ENCODE measurements at places on chromosomes 4 and X. TPM values are rescaled to one million over a fixed set of nuclear protein-coding genes. Genes with fewer than 3 reads are reported as not detected.

The ASB11 gene
- not detected for total RNA-seq

The CPLX1 gene
- 1.1 TPM for total RNA-seq

The BCORL1 gene
- total RNA-seq, result 3.4 TPM

DNA sequence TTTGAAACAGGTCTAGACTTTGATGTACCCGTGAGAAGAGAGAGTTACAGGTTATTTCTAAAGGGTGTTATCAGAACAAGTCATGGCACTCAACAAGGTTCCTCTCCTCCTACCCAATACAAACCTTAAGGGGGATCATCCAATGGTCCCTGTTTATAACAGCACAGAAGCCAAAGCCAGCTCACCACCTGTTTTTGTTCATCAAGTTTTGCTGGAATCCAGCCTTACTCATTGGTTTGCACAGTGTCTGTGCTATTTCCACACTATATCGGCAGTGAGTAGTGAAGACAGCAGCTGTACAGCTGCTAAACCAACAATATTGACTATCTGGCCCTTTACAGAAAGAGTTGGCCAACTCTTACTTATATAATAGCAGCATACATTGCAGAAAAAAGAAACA, 262.1 kb upstream of the STS start:
- DNase-seq, result no peak
- no peak overlapping the region for H3K4me3 ChIP-seq
- H3K27ac ChIP-seq, result no peak overlapping the region
- no peaks in the 10 kb centered on the region for H3K27me3 ChIP-seq

DNA sequence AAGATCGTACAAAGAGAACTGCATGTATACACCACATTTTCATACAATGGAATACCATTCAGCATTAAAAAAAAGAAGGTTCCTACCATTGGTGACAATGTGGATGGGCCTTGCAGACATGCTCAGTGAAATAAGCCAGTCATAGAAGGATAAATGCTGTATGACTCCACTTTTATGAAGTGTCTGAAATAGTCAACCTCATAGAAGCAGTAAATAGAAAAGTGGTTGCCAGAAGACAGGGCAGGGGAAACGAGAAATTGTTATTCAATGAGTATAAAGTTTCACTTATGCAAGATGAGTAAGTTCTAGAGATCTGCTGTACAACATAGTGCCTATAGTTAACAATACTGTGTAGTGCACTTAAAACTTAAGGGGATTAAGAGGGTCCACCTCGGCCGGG, 257.5 kb upstream of the FTHL17 start:
- no peak for DNase-seq
- H3K4me1 ChIP-seq, result peaks cover under 1% of the 10 kb centered on the region
- no peaks in the 10 kb centered on the region for H3K36me3 ChIP-seq
- no peaks in the 10 kb centered on the region for H3K27me3 ChIP-seq
- H3K4me3 ChIP-seq, result no peak overlapping the region

GRCh38 chrX:153648358-153649177, 1.6 kb downstream of the DUSP9 start:
- H3K27ac ChIP-seq, result no peak overlapping the region
- no peak for DNase-seq
- H3K4me3 ChIP-seq, result no peak overlapping the region
- no peaks in the 10 kb centered on the region for H3K36me3 ChIP-seq

GRCh38 chr4:129561886-129562671, 466.1 kb downstream of the C4orf33 start:
- no peak for DNase-seq
- no peaks in the 10 kb centered on the region for H3K27me3 ChIP-seq
- no peak overlapping the region for H3K27ac ChIP-seq
- no peaks in the 10 kb centered on the region for H3K4me1 ChIP-seq
- no peaks in the 10 kb centered on the region for H3K36me3 ChIP-seq
- H3K4me3 ChIP-seq, result no peak overlapping the region

- H3K4me1 ChIP-seq, result no peaks in the 10 kb centered on the region
- no peaks in the 10 kb centered on the region for H3K27me3 ChIP-seq
- H3K27ac ChIP-seq, result no peak overlapping the region
- no peak overlapping the region for H3K4me3 ChIP-seq
Observed at GRCh38 chr4:5776510-5776909, 65.5 kb downstream of the EVC start.

DNA sequence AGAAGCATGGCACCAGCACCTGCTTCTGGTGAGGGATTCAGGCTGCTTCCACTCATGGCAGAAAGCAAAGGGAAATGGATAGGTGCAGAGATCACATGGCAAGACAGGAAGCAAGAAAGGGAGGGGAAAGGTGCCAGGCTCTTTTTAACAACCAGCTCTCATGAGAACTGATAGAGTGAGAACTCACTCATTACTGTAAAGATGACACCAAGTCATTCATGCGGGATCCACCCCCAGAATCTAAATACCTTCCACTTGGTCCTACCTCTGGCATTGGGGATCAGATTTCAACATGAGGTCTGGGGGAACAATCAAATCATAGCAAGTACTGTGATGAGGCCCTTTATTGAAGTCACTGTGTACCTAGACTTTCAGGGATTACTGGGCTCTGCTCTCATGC, 72.0 kb upstream of the PRDM5 start:
- H3K36me3 ChIP-seq, result no peaks in the 10 kb centered on the region

DNA sequence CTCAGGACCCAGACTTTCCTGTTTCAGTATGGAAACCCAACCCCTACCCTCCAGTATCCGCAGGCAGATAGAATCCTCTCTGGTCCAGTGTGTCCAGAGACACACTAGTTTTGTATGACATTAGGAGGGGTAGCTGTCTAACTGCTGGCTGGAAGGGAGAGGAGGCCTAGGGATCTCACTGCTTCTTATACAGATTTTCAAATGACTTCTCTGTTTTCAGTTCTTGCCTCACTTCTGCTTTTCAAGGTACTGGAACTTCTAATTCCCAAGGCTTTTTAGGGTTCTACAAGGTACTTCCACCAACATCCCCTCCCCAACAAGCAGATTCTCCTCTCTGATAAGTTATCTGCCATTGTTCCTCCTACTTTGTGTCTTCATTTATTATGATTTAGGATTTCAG, 6.1 kb downstream of the SGCB start:
- H3K4me1 ChIP-seq, result no peaks in the 10 kb centered on the region
- DNase-seq, result no peak
- H3K27me3 ChIP-seq, result no peaks in the 10 kb centered on the region
- H3K36me3 ChIP-seq, result no peaks in the 10 kb centered on the region
- no peak overlapping the region for H3K27ac ChIP-seq

GRCh38 chrX:24619647-24620046, 27.5 kb downstream of the PCYT1B start:
- no peak overlapping the region for H3K27ac ChIP-seq
- no peaks in the 10 kb centered on the region for H3K27me3 ChIP-seq
- no peak for DNase-seq
- no peak overlapping the region for H3K4me3 ChIP-seq
- no peaks in the 10 kb centered on the region for H3K36me3 ChIP-seq
